ENCODE measurements at places on chromosomes 5 and 9.

DNA sequence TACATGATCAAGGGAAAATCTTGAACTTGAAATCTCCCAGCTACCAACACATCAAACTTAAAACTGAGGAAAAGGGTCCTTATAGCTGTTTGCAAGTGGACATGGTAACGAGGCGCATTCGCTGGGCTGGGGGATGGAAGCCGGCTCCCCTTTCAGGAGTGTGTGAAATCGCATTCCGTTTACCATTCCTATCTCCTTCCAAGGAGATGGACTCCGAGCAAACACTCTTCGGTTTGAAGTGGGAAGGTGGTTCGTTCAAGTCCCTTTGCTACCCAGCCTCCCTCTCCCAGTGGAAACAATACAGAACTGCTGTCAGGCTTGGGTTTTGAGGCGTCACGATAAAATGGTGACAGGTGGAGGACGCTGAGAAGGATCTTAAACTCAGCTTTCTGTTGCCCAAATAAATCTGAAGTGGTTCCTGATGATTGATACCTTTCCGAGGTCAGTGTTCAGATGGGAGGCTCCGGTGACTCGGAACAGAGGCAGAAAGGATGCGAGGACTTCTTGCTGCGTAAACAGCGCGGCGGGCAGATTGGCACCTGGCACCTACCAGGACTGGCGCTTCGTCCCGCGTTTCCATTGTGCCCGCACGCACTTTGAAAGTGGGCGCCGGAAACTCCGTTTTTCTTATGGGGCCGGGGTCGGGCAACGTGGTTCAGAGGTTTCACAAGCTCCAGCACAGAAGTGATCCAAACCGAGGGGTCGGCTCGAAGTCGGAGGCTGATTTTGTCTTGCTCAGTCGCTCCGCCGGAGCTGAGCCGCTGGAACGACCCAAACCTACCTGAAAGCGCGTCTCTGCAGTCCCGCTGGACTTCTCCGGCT lies 7.0 kb downstream of the MSX2 start:
- no peak for DNase-seq

DNA sequence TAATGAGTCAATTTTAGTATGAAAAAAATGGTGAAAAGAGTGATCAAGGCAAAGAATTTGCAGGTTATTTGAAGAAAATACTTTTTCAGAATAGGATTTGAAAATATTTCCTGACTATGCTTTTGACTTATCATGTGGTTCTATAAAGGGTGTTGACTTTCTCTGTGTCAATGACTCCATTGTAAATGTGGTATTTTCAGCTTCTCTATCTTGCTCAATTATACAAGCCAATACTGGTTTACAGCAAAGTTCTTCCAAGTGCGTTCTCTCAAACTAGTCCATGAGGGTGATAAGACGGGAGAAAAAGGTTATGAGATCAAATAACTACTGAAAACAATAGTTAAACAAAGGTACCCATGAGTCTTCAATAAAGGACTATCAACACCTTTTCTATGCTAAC lies 21.7 kb downstream of the IL33 start:
- no peak for DNase-seq

- no peak for DNase-seq
Measured at GRCh38 chr5:160082614-160083500, 36.4 kb downstream of the PWWP2A start.

- no peak for DNase-seq
Measured at GRCh38 chr5:138649775-138650174, 74.6 kb upstream of the HSPA9 start.

- no peak for DNase-seq
Measured at GRCh38 chr9:133714606-133715294, 23.4 kb downstream of the SARDH start.

Data from cerebellar nuclear complex (tissue), 1 donor.